Stimulated activated naive CD8-positive, alpha-beta T cell treated with anti-CD3 and anti-CD28 coated beads, Interleukin-15, amount 100 ng/mL, for 72 hours (primary cell): ENCODE measurements at places on chromosomes 4 and X.

DNA sequence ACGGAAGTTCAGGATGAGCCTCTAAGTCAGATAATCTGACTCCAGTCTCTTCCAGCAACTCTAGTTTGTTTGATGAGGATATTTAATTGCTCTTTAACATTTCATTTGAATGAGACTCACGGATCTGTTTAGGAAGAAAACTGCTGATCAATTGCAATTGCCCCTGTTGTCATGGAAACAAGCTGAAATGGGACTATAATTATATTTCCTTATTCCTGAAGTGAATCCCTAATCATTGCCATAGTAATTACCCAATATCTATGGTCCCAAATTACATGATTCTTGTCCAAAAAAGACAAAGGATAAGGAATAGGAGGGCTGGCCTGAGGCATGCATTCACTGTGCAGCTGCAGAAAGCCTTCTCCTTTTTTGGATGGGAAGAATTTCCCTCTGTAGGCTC is 105.3 kb downstream of the AASDH start:
- DNase-seq: no peak

DNA sequence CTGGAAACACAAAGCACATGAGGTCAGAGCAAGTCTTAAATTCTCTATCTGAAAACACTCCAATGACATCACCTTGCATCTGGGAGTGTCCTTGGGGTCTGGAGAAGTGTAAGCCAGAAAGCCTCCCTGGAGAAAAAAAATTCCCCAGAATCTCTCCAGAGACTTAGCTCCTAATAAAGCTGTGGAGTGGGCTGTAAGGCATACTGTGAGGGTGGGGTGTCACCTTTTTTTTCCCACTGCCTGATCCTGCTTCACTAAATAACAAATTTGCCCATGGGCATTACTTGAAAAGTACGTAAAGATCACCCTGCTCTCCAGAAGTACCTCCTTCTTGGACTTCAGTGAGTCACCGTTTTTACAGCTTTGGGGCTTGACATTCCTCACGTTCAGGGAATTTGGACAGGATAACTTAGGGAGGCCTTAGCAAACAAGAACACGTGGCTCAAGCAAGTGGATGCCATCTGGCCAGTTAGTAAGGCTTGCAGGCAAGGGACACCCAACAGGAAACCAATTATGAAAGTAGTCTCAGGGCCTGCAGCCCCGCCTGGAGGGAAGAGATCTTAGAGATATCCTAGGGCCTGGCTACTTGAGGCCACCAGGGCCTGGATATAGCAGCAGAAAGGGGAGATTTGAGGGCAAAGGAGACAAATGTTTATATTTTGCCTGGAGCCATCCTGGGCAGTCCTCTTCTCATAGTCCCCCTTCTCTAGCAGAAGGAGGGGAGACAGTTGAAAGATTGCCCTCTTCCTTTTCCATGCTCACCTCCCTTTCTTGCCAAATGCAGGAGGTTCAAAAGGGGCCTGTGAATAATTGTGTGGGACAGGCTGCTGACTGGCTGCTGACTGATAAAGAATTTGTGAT is 60.1 kb upstream of the PLAC1 start:
- peak; percentile 10 for DNase-seq

DNA sequence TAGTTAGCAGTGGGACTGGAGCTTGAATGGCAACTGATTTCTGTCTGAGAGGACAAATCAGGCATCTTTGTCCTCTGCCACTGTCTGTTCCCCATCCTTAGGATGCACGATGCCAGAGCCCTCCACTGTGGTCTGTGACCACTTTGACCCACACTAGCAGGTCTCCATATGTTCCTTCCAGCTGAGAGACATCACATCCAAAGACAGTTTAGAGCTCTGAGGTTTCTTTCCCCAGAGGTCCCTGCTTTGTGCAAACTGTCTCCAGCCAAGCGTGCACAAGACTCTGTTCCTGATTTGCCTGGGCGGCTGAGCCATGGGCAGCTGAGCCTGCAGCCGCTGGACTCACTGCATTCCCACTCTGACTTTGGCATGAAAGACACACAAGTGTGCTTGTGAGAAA is 98.0 kb downstream of the PTTG2 start:
- DNase-seq: no peak

- DNase-seq: no peak
Observed at GRCh38 chr4:108292229-108292628, 123.5 kb upstream of the LEF1 start.

- DNase-seq: no peak
Observed at GRCh38 chr4:57607566-57608180, 497.5 kb upstream of the IGFBP7 start.

- no peak for DNase-seq
Observed at GRCh38 chr4:121252224-121252806, 88.2 kb upstream of the TNIP3 start.

GRCh38 chrX:95662200-95662599 is 1022.4 kb upstream of the DIAPH2 start:
- no peak for DNase-seq

DNA sequence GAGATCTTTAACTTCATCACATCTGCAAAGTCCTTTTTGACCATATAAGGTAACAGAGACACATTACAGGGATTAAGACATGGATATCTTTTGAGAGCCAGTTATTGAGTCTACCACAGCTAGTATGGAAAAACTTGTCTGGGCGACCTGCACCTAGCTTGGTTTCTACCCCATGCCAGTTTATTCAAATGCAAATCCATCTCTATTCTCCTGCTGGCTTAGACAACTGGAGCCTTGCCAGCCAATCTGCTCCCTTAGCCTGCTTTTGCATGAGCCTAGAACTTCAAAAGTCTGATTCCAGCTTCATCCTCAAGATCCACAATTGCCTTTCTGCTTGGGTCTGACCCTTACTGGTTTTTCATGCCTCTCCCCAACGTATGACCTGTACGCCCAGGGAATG is 212.0 kb upstream of the AFF2 start:
- no peak for DNase-seq

GRCh38 chr4:183448436-183448835 is 4.0 kb downstream of the CDKN2AIP start:
- DNase-seq: no peak

GRCh38 chrX:107552930-107553329 is 75.4 kb upstream of the PRPS1 start:
- no peak for DNase-seq

GRCh38 chr4:33072298-33073089 is 2352.3 kb downstream of the PCDH7 start:
- no peak for DNase-seq

GRCh38 chr4:56799824-56800756 is 21.4 kb downstream of the SPINK2 start:
- peak; percentile 85 for DNase-seq

DNA sequence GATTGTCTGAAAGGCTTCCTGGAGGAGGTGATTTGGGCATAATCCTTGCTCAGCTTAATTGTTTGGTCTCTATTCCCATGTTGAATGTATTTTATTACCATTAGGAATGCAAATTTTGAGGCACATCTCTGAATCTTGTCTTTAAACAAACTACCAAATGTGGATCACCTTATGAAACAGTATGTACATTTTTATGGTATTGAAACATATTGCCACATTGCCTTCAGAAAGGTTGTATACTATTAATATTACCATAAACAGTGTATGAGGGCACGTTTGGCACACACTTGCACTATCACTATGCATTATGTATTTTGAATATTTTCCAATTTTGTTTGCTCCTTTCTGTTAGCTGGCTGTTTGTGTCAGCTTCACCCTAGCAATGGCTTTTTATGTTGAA is 60.0 kb upstream of the ALB start:
- DNase-seq: no peak

GRCh38 chr4:77538574-77539157 is 67.0 kb upstream of the CXCL13 start:
- DNase-seq: no peak

DNA sequence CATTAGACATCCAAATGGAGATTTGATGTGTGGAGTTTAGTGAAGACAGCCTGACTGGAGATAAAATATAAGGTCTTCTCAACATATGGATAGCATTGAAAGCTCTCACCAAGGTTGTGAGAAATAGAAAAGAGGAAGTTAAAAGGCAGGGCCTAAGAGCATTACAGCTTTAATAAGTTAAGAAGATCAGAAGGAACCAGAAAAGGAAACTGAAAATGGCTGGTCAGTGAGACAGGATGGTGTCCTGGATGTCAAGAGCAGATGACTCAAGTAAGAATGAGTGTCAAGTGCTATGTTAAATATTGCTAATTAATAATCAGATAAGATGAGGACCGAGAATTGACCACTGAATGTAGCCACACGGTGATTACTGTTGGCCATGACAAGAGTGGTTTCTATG is 642.9 kb downstream of the STPG2 start:
- DNase-seq: no peak

DNA sequence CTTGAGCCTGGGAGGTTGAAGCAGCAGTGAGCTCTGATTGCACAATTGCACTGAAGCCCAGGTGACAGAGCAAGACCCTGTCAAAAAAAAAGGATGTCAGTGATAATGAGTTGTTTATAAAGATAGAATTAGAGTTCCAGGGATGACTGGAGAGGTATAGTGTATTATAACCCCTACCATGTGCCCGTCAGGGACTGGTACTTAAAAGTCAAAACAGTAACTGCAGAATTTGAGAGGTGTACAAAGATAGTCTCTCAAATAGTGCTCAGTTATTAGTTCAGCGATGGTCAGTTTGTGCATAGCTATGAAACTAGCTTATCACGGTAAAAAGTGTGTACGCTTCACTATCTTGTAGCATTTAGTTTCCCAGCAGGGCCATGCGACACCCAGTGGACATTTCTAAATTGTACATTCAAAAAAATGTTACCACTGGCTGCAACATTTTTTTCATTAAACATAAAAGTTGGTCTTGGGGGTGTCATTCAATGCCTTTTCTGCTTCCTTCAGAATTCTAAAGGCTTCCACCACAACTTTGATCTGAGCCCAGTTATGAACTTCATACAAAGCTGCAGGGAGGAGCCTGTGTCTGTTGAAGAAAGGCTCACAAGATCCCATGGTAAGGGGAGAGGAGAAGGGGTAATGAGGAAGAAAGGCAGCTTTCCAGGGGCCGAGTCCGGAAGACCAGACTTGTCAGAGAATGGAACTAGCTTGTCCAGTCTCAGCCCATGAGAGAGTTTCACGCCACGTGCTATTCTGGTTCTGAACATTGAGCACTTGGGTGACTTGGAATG is 9.2 kb upstream of the GYG2 start:
- DNase-seq: no peak

GRCh38 chr4:20512985-20513384 is 187.3 kb upstream of the PACRGL start:
- no peak for DNase-seq

DNA sequence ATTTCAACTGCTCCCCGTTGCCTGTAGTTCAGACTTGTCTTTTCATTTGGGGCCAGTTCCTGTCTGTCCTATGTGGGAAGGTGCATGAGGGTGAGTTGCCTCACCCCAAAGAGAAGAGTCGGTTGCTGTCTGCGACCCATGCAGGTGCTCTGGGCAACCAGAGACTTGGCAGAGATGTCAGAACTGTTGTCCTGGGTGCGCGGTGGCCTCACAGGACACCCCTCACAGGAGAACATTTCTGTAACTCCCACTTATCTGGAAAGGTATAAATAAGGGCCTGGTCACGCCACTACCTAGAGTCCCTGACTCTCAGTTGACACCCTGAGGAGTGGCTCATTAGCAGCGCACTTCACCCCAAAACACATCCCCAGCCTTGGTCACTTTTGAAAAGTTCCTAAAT is 9.7 kb upstream of the NAT8L start:
- DNase-seq: no peak

DNA sequence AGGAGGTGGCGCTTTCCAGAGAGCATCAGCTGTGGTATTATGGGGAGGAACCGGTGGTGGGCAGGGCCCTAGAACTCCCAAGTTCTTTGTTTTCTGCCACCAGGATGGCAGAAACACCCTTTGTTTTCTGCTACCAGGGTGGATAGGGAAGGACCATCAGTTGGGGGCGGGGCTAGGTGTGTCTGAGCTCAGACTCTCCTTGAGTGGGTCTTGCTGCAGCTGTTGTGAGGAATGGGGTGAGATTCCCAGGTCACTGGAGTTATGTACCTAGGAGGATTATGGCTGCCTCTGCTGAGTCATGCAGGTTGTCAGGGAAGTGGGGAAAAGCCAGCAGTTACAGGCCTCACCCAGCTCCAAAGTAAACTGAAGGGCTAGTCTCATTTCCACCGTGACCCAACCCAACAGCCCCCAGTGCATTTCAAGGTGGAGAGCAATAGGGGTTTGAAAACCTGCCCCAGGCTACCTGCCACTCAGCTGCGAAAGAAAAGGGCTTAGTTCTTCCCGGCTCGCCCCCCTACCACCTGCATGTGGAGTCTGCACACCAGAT is 167.8 kb upstream of the FAM241A start:
- DNase-seq: no peak

GRCh38 chr4:135338181-135338580 is 1136.6 kb upstream of the PABPC4L start:
- no peak for DNase-seq

- no peak for DNase-seq
Observed at GRCh38 chrX:123487236-123487635, 245.6 kb downstream of the THOC2 start.

DNA sequence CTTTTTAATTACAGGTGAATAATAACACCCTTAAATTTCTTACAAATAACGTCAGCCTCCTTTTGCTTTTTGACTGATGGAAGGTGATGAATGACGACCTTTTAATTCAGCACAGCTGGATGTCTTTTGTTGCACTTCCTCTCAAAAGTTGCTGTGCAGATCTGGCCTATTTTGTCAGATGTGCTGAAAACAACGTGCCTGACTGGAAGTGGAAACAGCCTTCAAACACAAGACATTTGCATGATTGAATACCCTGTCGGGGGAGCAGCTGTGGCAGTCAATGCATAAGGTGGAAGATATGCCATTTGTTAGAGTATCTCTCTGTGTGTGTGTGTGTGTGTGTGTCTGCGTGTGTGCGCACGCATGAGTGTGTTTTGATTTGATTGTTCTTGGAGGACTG is 579.7 kb downstream of the SPRY1 start:
- DNase-seq: no peak

- DNase-seq: no peak
Observed at GRCh38 chr4:40918330-40918729, 168.6 kb downstream of the NSUN7 start.

- DNase-seq: peak; percentile 31
Observed at GRCh38 chr4:8199594-8200301, 658 bp downstream of the SH3TC1 start.

DNA sequence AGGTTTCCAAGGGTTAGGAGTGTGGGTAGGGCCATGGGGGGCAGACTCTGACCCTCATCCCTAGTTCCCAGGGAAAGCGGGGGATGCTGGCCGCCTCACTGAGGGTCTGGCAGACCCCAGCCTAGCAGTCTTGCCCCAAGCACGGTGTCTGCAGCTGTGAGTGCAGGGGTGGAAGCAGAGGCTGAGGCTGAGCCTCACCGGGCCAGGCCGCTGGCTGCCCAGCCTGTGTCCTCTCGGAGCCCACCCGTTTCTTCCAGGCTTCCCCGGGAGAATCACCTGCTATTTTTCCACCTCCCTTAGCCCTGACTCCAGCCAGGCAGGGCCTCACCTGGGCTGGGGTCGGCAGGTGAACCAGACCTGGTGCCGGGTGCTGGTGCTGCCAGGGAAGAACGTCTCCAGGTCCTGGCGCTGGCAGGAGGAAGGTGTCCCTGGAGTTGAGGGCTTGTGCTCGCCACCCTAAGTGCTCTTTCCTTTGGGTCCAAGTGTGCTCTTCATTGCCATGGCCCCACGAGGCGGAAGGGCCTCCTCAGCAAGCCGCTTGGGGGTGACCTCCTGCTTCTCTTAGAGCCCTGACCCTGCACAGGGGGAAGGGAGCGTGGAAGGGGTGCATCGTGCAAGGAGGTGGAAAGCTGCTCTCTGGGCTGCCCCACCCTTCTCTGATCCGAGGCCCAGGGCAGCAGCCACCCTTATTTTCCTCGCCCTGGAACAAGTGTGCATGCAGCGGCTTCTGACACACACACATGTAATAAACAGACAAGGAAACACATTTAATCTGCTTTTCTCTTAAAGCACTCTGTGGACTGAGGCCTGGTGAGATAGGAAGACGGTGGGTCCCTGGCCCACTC is 112.7 kb downstream of the FAM53A start:
- DNase-seq: no peak
